Stimulated activated CD8-positive, alpha-beta memory T cell treated with anti-CD3 and anti-CD28 coated beads, Interleukin-12 subunit alpha, Interleukin-12 subunit beta, amount 100 ng/mL, for 1 hour (primary cell): ENCODE measurements at places on chromosomes 16 and 17.

DNA sequence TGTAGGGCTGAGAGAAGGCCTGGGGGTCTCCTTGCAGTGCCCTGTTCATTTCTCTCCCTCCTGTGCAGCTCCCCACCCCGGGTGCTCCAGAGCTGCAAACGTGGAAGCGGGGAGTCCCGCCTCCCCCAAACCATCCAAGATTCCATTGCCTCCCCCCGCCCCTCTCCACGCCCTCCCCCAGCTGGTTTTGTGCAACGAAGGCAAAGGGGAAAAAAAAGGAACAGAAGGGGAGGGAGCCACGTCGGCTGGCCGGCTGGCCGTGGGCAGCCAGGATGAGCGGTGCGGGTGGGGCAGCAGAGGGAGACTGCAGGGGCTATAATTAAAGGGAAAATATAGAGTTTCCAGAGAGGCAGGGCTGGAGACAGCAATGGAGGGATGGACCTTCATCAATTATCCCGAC is 1.7 kb upstream of the COL1A1 start:
- no peak for DNase-seq

DNA sequence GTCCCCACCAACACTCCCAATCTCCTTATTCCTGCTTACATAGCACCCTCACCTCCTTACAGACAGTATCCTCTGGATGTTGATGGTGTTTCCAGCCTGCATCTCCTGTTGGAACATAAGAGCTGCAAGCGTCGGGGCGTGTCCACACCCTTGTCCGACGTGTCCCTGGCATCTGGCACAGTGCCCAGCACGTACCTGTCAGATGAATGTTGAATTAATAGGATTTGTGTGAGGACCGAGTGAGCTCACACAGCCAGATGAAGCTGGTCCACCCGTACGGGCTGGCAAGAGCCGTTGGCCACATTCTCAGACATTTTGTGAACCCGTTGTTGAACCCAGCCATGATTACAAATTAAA is 12.2 kb upstream of the CBX4 start:
- DNase-seq = no peak

DNA sequence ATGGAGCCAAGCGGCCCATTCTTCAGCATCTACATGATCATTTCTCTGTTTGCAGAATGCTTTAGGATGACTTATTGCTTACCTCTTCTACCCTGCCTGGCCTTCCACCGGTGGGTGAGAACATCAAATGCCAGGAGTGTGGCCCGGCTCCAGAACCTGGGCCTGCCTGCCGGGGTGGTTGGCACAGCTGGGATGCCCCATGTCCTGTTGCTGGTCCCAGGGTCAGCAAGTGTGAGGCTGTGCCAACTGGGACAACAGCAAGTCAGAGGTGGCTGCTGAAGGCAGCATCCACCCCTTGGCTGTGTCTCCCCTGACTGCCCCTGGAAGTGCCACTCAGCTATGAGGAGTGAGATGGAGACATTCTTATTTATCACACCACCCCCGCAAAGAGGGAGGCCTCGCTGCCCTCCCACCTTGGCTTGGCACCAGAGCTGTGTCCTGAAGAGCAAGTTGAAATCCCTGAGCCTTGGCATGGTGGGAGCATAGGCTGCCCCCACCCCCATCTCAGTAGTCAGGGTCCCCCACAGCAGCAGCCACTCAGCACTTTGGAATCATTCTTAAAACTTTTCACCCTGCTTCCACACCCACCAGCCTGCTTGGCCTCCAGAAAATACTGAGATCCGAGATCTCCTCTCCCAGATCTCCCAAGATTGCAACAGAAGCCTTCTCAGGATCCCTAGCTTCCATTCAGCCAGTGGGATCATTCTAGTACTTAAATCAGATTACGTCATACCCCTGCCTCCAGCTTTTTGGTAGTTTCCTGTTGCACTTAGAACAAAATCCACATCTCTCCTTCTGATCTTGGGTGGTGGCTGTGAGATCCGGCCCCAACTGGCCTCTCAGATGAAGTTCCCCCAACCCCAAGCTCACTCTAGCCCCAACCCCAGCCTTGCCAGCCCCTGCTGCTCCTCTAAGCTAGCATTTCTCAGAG is 127.5 kb downstream of the SOCS1 start:
- DNase-seq = no peak

- no peak for DNase-seq
These were observed 18.2 kb downstream of the PGS1 start for GRCh38 chr17:78396441-78397337.

- no peak for DNase-seq
These were observed 21.8 kb downstream of the CLEC16A start for GRCh38 chr16:10966129-10966528.
